PC-3 (cell line): ENCODE measurements at places on chromosomes 5 and 9.
A peak's percentile ranks its signal among the peaks of the same experiment; 100 is the strongest.

DNA sequence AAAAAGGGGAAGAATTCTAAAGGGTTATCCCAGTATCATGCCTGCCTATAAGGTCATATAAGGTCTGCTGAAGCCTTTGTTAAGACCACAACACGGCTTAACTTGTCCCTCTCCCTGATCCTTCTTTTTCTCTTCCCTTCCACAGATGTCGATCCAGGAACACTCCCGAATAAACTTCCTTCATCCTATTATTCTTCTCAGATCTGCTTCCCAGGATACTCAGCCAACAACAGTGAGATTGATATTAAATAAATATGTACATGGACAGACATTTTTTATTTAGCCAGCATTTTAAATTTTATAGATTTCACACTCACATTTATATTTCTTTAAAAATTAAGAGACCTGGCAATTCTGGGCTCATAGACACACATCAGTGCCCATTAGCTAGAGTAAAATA, 44.1 kb downstream of the DPYSL3 start:
- no peak for DNase-seq
- no peaks in the 10 kb centered on the region for H3K27me3 ChIP-seq
- H3K4me3 ChIP-seq, result no peak overlapping the region
- H3K4me1 ChIP-seq, result no peaks in the 10 kb centered on the region

GRCh38 chr5:109756543-109757185, 66.9 kb downstream of the MAN2A1 start:
- H3K27me3 ChIP-seq, result no peaks in the 10 kb centered on the region
- no peak overlapping the region for H3K4me3 ChIP-seq
- DNase-seq, result no peak
- H3K27ac ChIP-seq, result no peak overlapping the region
- no peaks in the 10 kb centered on the region for H3K36me3 ChIP-seq

DNA sequence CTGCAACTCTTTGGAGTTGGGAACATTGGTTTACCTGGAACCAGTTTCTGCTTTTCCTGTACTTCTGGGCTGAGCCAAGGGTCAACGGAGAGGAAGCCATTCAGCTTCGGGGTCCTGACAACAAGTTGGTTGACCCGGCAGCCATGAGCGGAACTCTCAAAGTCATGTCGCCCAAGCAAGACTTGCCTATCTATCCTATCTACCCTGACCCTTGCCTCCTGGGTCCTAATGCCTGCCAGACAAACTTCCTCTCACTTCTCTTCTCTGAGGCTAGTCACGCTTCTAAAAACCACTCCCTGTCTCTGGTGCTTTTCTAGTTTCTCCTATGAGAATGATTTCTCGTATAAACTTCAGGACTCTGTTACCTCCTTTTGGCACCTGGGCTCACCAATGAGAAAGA, 44.7 kb upstream of the CRHBP start:
- no peak overlapping the region for H3K27ac ChIP-seq
- no peak for DNase-seq
- no peak overlapping the region for H3K4me3 ChIP-seq
- H3K4me1 ChIP-seq, result no peaks in the 10 kb centered on the region

DNA sequence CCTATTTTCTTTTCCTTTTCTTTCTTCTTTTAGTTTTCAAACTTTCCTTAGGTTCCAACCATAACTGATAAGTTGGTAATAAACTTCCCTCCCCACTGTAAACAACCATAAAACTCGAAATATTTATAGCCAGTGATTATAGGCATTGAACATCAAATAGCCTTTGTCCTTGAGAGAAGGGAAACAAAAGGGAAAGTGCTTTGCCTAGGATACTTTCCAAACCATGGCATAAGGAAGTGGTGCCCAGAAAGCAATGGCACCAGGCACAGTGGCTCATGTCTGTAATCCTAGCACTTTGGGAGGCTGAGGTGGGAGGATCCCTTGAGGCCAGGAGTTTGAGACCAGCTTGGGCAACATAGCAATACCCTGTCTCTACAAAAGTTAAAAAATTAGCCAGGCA, 11.9 kb upstream of the PDLIM4 start:
- H3K27me3 ChIP-seq, result no peaks in the 10 kb centered on the region
- H3K36me3 ChIP-seq, result no peaks in the 10 kb centered on the region
- H3K4me1 ChIP-seq, result peaks cover 3% of the 10 kb centered on the region; the same call in 1 of the 2 replicates
- no peak for DNase-seq
- no peak overlapping the region for H3K4me3 ChIP-seq

GRCh38 chr5:58407042-58407719, 52.7 kb downstream of the PLK2 start:
- DNase-seq, result peak; percentile 79
- no peak overlapping the region for H3K4me3 ChIP-seq
- H3K4me1 ChIP-seq, result peaks cover 56% of the 10 kb centered on the region
- no peaks in the 10 kb centered on the region for H3K27me3 ChIP-seq
- peak overlapping the region; percentile 66 for H3K27ac ChIP-seq

DNA sequence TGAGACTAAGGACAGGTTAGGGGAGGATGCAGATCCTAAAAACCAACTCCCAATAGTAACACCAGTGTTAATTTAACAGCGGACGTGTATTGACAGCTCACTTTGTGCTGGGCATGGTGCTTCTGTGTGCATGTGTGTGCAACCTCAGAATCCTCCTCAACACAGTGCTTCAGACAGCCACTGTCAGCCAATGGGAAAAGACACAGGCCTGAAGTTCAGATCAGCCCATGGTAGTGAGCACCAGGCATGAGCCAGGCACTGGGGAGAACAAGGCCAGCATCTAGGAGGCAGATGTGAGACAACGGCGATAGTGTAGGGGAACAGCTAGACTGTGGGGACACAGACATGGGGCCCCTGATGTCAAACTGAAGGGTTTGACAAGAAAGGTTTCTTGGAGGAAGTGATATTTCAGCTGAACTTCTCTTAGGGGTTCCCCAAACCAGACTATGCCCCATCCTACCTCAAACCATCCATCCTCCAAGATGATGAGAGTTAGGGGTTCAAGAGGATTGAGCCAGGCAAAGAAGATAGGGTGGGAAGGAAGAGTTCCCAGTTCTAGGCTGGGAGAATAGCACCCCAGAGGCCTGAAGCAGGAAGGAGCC, 71.5 kb upstream of the PSD2 start:
- no peaks in the 10 kb centered on the region for H3K27me3 ChIP-seq
- no peaks in the 10 kb centered on the region for H3K36me3 ChIP-seq
- H3K4me3 ChIP-seq, result no peak overlapping the region
- no peak for DNase-seq

- H3K27ac ChIP-seq, result no peak overlapping the region
- H3K4me3 ChIP-seq, result no peak overlapping the region
- H3K27me3 ChIP-seq, result no peaks in the 10 kb centered on the region
- H3K4me1 ChIP-seq, result peaks cover 11% of the 10 kb centered on the region
- no peaks in the 10 kb centered on the region for H3K36me3 ChIP-seq
These were observed 68.9 kb upstream of the TLE1 start for GRCh38 chr9:81758123-81758797.

- no peak for DNase-seq
- no peak overlapping the region for H3K27ac ChIP-seq
- no peak overlapping the region for H3K4me3 ChIP-seq
- H3K36me3 ChIP-seq, result no peaks in the 10 kb centered on the region
- no peaks in the 10 kb centered on the region for H3K27me3 ChIP-seq
- H3K4me1 ChIP-seq, result no peaks in the 10 kb centered on the region
These were observed 728.4 kb downstream of the MAT2B start for GRCh38 chr5:164233791-164234190.

- H3K27ac ChIP-seq, result no peak overlapping the region
- no peak overlapping the region for H3K4me3 ChIP-seq
- H3K4me1 ChIP-seq, result no peaks in the 10 kb centered on the region
- no peak for DNase-seq
These were observed 27.1 kb downstream of the HTR1A start for GRCh38 chr5:63935103-63935502.

DNA sequence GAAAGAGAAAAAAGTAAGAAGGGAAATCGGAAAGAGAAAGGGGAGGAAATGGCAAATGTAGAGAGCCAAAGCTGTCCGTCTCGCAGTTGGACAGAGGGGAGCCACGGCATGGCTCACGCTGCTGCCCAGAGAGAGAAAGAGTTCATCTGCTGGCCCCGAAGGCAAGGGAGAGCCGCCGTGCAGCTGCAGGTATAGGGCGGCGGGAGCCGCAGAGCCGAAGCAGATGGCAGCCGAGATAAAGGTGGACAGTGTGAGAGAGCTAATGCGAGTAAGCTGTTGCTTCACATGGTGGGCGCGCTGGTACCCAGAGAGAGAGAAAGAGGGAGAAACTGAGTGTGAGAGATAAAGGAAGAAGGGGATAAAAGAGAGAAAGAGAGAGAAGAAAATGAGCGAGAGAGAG, 188.4 kb upstream of the PPP1R26 start:
- DNase-seq, result no peak
- no peaks in the 10 kb centered on the region for H3K4me1 ChIP-seq
- no peak overlapping the region for H3K4me3 ChIP-seq
- H3K27ac ChIP-seq, result no peak overlapping the region

DNA sequence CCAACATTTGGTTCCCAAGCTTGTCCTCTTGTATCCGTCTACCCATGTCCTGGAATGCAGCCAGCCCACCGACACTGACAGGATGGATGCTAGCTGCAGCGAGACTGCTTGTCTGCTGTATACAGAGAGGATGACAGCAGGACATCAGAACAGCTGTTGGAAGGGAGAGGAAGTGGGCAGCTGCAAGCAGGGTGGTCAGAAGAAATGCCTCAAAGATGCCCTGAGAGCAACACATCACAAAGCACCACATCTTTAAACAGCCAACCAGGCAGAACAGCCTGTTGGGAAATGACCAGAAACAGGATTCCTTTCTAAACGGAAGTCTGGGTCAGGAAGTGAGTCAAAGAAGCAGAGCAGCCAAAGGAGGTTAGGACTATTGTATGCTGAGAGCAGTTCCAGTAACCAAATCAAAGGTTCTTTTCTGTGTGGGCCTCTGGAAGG, 219.1 kb downstream of the NDUFS4 start:
- no peak overlapping the region for H3K4me3 ChIP-seq
- peaks cover 22% of the 10 kb centered on the region for H3K4me1 ChIP-seq
- H3K36me3 ChIP-seq, result no peaks in the 10 kb centered on the region
- peak; percentile 39 for DNase-seq

- H3K36me3 ChIP-seq, result no peaks in the 10 kb centered on the region
- no peak overlapping the region for H3K4me3 ChIP-seq
- H3K27ac ChIP-seq, result no peak overlapping the region
- H3K4me1 ChIP-seq, result no peaks in the 10 kb centered on the region; the same call in 1 of the 2 replicates
- no peak for DNase-seq
- no peaks in the 10 kb centered on the region for H3K27me3 ChIP-seq
These were observed 38.3 kb upstream of the KCNV2 start for GRCh38 chr9:2679011-2679410.

DNA sequence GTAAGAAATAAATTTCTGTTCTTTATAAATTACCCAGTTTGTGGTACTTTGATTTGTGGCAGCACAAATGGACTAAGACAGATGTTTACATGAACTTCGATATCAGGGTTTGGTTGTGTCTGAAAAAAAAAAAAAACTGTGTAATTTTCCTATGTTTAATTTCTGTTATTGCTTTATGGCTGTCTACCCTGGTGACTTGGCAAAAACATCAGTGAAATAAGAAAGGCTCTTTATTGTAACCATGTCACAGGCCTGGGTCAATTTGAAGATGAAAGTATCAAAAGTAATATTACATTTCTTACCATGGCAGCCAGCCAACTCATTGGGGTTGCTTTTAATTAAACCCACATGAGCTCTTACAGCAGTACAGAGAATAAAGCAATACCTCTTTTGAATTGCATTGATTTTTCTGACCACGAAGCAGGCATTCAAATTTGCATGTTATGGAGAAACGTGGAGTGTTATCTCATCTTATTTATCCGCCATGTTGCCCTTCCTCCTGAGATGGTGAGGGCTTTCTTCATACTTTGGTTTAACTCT, 20.6 kb upstream of the SV2C start:
- no peak overlapping the region for H3K27ac ChIP-seq
- H3K4me1 ChIP-seq, result no peaks in the 10 kb centered on the region
- 0 out of 2 replicates have a peak, but pooled peaks cover 4% of the 10 kb centered on the region for H3K27me3 ChIP-seq
- H3K36me3 ChIP-seq, result no peaks in the 10 kb centered on the region
- no peak overlapping the region for H3K4me3 ChIP-seq

DNA sequence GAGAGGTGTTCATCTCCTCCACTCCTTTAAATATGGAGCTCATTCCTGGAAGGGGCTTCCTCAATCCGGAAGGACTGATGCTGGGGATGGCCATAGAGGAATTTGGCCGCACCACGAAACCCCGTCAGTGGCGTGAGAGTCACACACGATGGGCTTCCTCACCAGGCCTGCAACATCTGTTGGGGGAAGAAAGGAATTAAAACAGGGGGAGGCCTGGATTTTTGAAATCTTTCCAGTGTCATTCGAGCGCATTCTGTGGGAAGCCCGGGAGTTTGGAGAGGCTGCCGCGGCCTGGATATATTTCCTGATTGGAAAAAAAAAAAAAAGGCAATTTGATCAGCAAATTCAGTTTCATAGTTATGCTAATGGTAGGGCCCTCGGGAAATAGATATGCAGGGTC, 76.3 kb upstream of the ORM1 start:
- no peaks in the 10 kb centered on the region for H3K27me3 ChIP-seq
- no peaks in the 10 kb centered on the region for H3K4me1 ChIP-seq
- no peak for DNase-seq
- H3K4me3 ChIP-seq, result no peak overlapping the region

- H3K27ac ChIP-seq, result no peak overlapping the region
- no peaks in the 10 kb centered on the region for H3K36me3 ChIP-seq
- H3K27me3 ChIP-seq, result no peaks in the 10 kb centered on the region
These were observed 203.9 kb downstream of the CDK5RAP2 start for GRCh38 chr9:120376101-120376500.

DNA sequence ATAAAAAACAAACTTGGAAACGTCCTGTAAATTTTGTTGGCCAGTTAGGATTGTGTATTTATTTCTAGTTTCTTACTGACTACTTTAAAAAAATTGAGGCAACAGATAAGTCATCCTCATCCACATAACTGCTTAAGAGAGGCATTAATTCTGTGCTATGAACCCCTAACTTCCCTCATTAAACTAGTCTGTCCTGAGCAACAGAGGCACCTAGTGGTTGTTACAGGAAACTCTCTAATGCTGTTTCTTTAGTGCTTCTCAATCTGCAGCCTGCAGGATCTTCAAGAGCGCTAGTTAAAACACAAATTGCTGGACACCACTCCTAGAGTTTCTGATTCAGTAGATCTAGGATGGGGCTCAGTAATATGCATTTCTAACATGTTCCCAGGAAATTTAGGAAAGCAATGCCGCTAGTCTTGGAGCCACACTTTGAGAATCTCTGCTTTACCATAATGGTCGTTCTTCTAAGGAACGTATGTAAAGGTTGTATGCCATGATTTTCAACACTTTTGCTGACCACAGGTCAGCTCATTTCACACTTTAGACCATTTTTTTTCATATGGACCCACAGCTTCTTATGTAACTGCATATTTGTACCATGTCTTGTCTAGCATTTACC, 410.1 kb upstream of the SMARCA2 start:
- DNase-seq, result peak; percentile 51
- H3K36me3 ChIP-seq, result no peaks in the 10 kb centered on the region
- no peaks in the 10 kb centered on the region for H3K27me3 ChIP-seq
- H3K4me3 ChIP-seq, result no peak overlapping the region
